ENCODE measurements at places on chromosomes 1 and 21.

- DNase-seq: no peak
Measured at GRCh38 chr1:27863538-27863915, 8.8 kb upstream of the THEMIS2 start.

- DNase-seq: no peak
Measured at GRCh38 chr21:34945288-34945687, 103.8 kb downstream of the RUNX1 start.

- no peak for DNase-seq
Measured at GRCh38 chr1:198611219-198611618, 27.6 kb upstream of the PTPRC start.

GRCh38 chr1:229514578-229515275 is 6.6 kb upstream of the NUP133 start:
- DNase-seq: no peak

- no peak for DNase-seq
Measured at GRCh38 chr1:42753070-42753469, 13.0 kb upstream of the CLDN19 start.

GRCh38 chr1:228825840-228826484 is 90.7 kb downstream of the RHOU start:
- DNase-seq: no peak

GRCh38 chr1:221933814-221934213 is 191.9 kb upstream of the DUSP10 start:
- DNase-seq: no peak

DNA sequence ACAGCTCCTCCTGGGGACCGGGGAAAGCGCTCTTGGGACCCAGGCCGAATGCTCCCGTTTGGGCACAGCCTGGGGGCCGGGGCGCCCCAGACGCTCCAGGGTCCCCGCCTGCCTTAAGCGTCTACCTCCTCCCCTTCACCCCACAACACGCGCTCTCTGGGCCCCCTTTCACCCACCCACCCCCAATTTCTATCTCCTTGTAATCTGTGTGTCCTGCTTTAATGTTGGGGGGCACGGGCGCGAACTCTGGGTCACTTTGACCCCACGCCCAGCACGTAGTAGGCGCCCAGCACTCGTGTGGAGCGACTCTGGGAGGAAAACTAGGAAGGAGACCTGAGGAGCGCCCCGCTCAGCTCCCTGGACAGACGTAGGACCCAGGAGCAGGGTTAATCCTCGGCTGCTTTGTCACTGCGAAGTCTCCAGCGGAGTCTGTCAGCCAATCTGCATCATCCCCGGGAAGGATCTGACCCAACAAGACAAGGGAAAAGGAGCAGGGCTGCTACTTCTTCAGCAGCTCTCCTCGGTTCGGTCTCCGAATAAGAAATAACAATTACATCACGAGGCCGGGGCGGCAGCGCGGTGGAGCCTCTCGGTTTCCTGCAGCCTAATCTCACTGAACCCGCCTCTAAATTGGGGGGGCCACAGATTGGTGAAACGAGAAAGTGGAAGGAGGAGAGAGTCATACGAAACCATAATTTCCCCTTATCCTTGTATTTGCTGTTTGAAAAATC is 757 bp upstream of the NRIP1 start:
- no peak for DNase-seq

- no peak for DNase-seq
Measured at GRCh38 chr1:53616927-53617326, 122.0 kb downstream of the GLIS1 start.

DNA sequence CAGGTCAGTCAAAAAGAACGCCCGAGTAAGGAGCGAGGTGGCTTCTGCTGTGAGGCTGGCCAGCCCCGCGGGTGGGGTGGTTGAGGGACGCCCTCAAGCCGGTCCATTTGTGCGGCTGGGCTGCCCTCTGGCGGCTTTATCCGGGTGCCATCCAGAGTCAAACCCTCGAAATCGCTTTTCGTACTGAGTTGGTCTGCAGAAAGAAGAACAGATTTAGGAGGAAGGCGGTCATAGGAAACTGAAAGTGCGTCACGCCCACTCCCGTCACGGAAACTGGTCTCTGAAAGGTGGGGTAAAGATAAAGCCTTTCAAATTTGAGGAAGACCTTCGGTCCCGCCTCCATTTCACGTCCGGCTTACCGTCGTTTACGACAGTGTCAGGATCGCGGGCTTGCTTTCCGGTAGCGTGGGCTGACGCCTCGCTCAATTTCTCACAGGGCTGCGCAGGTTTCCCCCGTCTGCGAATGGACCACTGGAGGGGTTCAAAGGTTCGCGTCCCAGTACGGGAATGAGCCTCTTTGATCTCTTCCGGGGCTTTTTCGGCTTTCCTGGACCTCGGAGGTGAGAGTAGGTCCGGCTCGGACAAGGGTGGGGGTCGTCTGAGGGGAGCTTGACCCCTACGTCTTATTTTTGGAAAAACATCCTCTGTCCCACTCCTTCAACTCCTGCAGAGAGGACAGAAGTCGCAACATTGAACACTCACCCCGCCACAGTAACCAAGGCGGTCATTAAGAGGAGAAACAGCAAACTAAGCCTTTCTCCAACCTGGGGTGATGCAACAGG is at the start of gene HAX1:
HAX1 (plus strand) TSS at position 413 of the 782 bp plus-strand sequence; CDS start at position 508, 95 bp downstream.
- peak; percentile 53 for DNase-seq

GRCh38 chr1:6052543-6053205 is 7.0 kb downstream of the KCNAB2 start:
- DNase-seq: peak; percentile 21

GRCh38 chr1:51753969-51754368 is 124.6 kb downstream of the NRDC start:
- no peak for DNase-seq

- no peak for DNase-seq
Measured at GRCh38 chr1:115198938-115199337, 109.6 kb upstream of the TSPAN2 start.

DNA sequence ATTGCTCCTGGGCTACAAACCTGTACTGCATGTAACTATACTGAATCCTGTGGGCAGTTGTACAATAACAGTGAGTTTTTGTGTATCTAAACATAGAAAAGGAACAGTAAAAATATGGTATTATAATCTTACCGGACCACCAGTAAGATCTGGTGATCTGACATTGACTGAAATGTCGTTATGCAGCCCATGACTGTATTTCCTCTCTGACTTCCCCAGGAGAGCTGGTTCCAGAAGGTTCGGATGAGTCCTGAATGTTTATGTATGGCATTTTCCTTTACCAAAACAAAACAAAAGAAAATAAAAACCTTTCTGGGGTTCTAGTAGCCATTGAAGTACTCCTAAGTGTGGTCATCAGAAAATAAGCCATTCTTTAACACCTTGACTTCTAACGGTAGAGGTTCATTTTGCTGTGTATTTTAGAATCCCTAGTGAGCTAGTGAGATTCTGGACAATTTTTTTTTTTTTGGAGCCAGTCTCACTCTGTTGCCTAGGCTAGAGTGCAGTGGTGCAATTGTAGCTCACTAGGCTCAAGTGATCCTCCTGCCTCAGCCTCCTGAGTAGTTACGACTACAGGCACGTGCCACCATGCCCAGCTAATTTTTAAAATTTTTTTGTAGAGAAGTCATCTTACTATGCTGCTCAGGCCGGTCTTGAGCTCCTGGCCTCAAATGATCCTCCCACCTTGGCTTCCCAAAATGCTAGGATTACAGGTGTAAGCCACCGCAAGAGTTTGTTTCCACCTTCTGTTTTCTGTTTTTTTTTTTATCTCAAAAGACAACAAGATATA is 27.7 kb downstream of the UBE4B start:
- no peak for DNase-seq

GRCh38 chr1:221741703-221742554 is at the start of gene DUSP10:
Gene DUSP10, minus strand, starts transcription at chr1:221742089. Its CDS starts 2,345 bp downstream, at chr1:221739744.
- DNase-seq: peak; percentile 96

GRCh38 chr21:36113647-36114428 is 21.0 kb upstream of the CBR3 start:
- DNase-seq: peak; percentile 49

DNA sequence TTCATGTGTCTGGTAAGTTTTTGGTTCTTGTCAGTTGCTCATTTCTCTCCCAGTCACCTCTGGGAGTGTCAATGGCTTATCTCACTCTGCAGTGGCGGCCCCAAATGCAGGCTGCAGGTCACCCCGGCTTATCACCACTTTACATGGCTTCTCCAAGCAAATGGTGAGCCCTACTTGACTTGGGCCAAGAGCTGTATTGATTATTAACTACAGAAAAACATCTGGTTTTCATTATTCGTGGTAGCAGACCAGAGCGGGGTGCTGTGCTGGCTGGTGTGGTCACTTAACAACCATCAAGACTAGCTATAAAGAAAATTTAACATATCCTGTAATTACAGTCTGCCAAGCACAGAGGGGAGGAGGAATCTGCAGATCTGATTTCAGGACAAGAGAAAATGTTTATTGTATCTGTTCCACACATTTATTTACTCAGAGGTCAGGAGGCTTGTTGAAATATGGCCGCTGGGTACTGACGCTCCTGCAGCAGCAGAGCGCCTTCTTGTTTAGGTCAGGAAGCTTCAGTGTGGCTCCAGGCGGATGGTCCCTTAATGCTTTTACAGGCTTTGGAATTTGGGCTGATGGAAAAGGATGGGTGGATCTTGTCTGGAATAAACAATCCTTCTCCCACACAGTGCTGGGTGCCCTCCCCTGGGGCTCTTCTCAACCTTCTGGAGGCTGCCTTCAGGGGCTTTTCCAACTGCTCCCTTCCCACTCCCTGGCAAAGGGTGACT is 87.8 kb downstream of the HLX start:
- no peak for DNase-seq

DNA sequence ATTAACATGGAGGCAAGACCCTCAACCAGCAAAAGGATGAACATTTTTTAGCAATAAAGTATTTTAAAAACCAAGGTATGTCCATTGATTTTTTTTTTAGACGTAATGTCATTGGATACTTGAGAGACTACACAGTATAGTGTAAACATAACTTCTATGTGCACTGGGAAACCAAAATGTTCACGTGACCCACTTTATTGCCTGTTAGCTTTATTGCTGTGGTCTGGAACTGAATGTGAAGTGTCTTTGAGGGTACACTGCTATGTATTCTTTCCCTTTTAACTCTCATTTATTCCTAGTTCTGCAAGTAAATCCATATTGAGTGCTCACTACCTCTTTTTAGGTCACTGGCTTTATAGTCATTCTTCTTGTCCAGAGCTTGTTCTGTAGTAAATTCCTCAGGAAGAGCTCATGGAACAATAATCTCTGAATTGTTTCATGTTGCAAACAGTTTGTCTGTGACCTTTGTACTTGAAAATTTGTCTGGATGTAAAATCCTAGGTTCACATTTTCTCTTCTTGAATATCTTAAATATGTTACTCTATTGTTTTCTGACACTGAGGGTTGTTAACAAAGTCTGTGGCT is 20.6 kb downstream of the ABCD3 start:
- no peak for DNase-seq

DNA sequence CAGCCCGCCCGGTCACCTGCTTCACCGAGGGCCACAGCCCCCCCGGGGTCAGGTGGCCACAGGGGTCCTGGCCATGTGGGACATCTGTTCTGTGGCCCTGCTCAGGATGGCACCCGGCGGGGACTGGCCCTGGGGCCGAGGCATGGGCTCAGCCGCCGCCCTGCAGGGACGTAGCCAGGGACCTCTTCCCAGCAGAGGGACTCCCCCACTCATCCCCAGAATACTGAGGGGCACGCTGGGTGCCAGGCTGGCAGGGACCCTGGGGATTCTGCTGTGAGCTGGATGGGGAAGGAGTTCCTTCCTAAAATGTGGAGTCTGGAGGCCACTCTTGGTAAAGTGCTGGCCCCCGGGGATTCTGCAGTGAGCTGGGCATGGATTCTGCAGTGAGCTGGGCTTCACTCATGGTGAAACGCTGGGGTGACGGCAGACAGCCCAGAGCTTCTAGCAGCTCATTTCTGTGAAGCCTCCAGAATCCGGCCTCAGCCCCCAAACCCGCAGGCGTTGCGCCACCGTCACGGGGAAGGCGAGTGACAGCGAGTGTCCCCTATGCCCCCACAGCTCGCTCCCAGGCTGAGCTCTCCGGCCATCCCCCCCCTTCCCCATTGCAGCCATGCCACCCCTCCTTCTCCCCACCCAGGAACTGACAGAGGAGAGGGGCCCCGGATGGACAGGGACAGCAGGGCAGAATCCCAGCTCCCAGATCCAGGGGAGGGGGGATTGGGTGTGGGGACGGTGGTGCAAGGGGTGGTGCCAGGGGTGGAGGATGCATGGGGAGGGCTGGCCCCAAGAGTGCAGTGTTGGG is 1.4 kb downstream of the ITGB2 start:
- DNase-seq: no peak

GRCh38 chr1:23772049-23772853 is 6.0 kb upstream of the PITHD1 start:
- DNase-seq: peak; percentile 16

DNA sequence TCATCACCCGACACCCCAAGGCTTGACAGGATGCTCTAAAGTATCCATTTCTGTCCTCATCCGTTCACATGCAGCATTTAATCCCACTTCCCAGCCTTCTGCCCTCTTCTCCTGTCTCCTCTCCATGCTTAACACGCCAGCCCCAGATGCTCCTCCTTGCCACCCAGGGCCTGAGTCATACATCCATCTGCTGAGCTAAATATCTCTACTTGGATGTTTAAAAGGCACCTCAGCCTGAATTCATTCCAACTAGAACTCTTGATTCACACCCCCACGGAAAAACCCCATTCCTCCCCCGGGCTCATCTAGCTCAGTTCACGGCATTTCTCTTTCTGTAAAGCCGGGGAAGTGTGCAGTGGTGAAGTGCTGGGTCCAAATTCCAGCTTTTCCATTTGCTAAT is 27.7 kb downstream of the TEX35 start:
- DNase-seq: no peak

DNA sequence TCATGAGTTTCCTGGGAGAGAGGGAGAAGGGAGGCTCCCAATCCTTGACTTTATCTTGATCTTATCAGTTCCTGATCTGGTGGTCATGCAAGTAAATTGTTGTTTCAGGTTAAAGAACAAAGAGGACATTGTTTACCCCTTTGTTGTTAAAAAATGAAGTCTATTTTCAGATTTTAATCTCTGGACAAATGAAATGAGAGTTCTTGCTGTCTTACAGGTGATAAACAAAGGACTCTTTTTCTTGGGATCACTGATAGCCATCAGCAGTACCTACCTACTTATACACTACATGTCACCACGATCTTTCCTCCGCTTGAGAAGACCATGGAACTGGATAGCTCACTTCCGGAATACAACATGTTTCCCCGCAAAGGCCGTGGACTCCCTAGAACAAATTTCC is 48.4 kb downstream of the CHML start:
- no peak for DNase-seq

DNA sequence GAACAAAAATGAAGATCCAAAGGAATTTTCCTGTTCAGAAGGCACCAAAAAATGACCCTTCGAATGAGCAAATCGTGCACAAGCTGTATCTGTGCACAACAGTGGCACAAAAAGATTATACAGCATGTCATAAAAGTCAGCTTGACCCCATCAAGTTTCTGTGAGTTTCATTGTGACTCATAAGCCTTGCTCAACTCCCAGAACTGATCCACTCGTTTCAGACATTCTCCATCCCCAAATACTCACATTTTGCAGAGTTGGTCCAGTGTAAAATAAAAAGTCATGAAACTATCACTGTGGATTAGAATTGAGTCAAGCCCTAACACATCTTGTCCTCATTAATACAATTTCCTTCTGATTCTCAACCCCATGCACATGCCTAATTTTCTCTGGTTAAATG is 174.7 kb upstream of the PKN2 start:
- DNase-seq: no peak
